ENCODE measurements at places on chromosomes 7 and 10. TPM values are rescaled to one million over a fixed set of nuclear protein-coding genes. Genes with fewer than 3 reads are reported as not detected.

- H3K4me1 ChIP-seq: no peaks in the 10 kb centered on the region
- H3K27me3 ChIP-seq: no peaks in the 10 kb centered on the region
- peak within 1 kb of the TSS; percentile 99 for H3K4me3 ChIP-seq
- peak within 1 kb of the TSS; percentile 84 for H3K27ac ChIP-seq
- DNase-seq: no peak
These were observed at the start of gene MYOF for GRCh38 chr10:93482145-93482834. MYOF (minus strand) TSS chr10:93482334; CDS start chr10:93482194, 140 bp downstream.

DNA sequence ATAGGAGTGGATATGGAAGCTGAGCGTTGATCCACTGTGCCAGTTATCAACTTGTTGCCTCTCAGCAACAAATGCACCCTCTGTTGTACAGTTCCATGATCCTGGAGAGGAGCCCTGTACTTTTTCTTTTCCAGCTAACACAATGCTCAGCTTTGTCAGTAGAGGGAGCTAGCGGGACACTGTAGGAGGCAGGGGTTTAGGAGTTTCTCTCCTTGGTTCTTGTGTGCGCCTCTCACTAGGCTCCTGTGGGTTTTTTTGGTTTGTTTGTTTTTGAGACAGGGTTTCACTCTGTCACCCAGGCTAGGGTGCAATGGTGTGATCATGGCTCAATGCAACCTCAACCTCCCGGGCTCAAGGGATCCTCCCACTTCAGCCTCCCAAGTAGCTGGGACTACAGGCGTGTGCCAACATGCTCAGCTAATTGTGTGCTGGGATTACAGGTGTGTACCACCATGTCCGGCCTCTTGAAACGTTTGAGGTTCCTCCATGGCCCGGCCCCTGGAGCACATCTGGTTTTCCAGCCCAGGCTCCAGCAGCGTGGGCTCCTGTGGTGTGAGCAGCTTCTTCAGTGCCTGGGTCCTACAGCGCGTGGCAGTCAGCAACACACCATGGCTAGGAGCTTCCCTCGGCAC, 12.0 kb upstream of the MARVELD1 start:
- DNase-seq: no peak
- no peaks in the 10 kb centered on the region for H3K4me1 ChIP-seq
- no peaks in the 10 kb centered on the region for H3K36me3 ChIP-seq
- no peaks in the 10 kb centered on the region for H3K27me3 ChIP-seq
- H3K27ac ChIP-seq: no peak overlapping the region

DNA sequence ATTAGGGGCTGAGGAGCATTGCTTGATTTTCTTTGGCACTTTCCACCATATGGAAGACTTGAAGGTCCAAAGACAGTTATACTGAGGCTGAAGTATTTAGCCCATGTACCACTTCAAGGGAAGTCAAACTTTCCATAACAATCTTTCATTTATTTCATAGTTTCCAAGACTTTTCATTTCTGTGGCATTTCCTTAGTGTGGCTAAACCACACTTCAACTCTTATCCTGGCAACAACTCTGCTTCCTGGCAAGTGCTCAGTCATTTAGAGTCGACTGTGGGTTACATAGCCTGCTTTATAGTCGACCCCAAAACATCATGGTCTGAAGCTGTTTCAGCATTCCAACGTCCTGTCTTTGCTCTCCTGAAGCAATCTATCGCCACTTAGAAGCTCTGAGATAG, 343.0 kb upstream of the SEMA3D start:
- H3K4me1 ChIP-seq: no peaks in the 10 kb centered on the region

DNA sequence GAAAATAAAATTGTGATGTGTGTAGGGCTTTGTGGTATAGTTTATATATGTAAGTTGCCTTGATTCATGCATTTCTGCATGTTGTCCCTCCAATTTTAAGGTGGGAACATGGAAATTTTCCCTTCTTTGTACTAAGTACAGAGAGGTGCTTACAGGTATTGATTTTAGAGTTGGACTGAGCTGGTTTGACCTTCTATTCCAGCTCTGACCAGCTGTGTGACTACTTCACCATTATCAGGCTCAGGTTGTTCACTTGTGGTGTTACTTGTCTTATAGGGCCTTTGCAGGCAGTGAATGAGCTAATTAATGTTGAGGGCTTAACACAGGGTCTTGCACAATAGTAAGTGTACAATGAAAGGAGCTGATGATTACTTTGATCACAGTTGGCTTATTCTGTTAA, 16.3 kb downstream of the ZNF804B start:
- no peaks in the 10 kb centered on the region for H3K4me1 ChIP-seq
- no peaks in the 10 kb centered on the region for H3K36me3 ChIP-seq
- no peak overlapping the region for H3K27ac ChIP-seq
- no peak for DNase-seq
- no peak overlapping the region for H3K4me3 ChIP-seq

- H3K27me3 ChIP-seq: no peaks in the 10 kb centered on the region
- no peak overlapping the region for H3K4me3 ChIP-seq
- DNase-seq: no peak
- H3K36me3 ChIP-seq: no peaks in the 10 kb centered on the region
These were observed 220.6 kb downstream of the ARHGAP12 start for GRCh38 chr10:31708046-31708445.

DNA sequence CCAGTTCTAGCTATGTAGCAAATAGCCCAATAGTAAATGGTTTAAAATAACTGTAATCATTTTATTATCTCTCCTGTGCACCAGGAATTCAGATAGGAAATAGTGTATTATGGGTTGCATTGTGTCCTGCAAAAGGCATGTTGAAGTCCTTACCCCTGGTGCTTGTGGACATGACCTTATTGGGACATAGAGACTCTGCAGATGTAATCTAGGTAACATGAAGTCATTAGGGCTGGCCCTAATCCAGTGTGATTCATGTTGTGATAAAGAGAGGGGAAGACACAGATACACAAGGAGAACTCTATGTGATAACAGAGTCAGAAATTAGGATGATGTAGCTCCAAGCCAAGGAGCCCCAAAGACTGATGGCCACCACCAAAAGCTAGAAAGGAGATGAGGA, 462.8 kb downstream of the GALNT17 start:
- H3K27me3 ChIP-seq: no peaks in the 10 kb centered on the region
- H3K27ac ChIP-seq: no peak overlapping the region
- no peaks in the 10 kb centered on the region for H3K4me1 ChIP-seq
- no peak overlapping the region for H3K4me3 ChIP-seq

DNA sequence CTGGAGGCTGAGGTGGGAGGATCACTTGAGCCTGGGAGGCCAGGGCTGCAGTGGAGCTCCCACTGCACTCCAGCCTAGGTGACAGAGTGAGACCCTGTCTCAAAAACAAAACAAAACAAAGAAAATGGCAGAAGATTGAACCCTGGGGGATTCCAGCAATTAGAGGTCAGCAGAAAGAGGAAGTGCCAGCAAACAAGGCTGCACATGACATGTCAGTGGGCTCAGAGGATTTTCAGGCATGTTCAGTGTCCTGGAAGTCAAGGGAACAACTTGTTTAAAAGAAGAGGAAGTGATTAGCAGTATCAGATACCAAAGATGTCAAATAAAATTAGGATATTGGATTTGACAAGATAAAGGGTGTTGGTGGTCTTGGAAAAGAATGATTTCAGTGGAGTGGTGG, 32.3 kb downstream of the RAB18 start:
- no peak for DNase-seq
- H3K27me3 ChIP-seq: no peaks in the 10 kb centered on the region
- H3K36me3 ChIP-seq: no peaks in the 10 kb centered on the region
- H3K4me3 ChIP-seq: no peak overlapping the region
- no peak overlapping the region for H3K27ac ChIP-seq

- no peak for DNase-seq
- H3K36me3 ChIP-seq: no peaks in the 10 kb centered on the region
- no peaks in the 10 kb centered on the region for H3K27me3 ChIP-seq
- no peak overlapping the region for H3K4me3 ChIP-seq
- no peaks in the 10 kb centered on the region for H3K4me1 ChIP-seq
- no peak overlapping the region for H3K27ac ChIP-seq
These were observed 337.6 kb downstream of the CCSER2 start for GRCh38 chr10:84665883-84666463.

GRCh38 chr7:5170251-5170650, 19.8 kb upstream of the WIPI2 start:
- H3K36me3 ChIP-seq: no peaks in the 10 kb centered on the region
- no peaks in the 10 kb centered on the region for H3K27me3 ChIP-seq
- H3K4me1 ChIP-seq: no peaks in the 10 kb centered on the region

GRCh38 chr7:148962823-148963582, 65.3 kb downstream of the PDIA4 start:
- H3K27me3 ChIP-seq: no peaks in the 10 kb centered on the region
- no peaks in the 10 kb centered on the region for H3K36me3 ChIP-seq
- no peaks in the 10 kb centered on the region for H3K4me1 ChIP-seq
- H3K27ac ChIP-seq: no peak overlapping the region
- H3K4me3 ChIP-seq: peak overlapping the region; percentile 90

- H3K27me3 ChIP-seq: no peaks in the 10 kb centered on the region
- H3K27ac ChIP-seq: no peak overlapping the region
- no peaks in the 10 kb centered on the region for H3K36me3 ChIP-seq
- no peak overlapping the region for H3K4me3 ChIP-seq
- H3K4me1 ChIP-seq: no peaks in the 10 kb centered on the region
These were observed 44.3 kb upstream of the KLHL7 start for GRCh38 chr7:23061327-23061726.

GRCh38 chr10:20647756-20648155, 249.4 kb downstream of the NEBL start:
- H3K36me3 ChIP-seq: no peaks in the 10 kb centered on the region
- no peak overlapping the region for H3K27ac ChIP-seq
- DNase-seq: no peak
- H3K27me3 ChIP-seq: no peaks in the 10 kb centered on the region
- no peaks in the 10 kb centered on the region for H3K4me1 ChIP-seq
- H3K4me3 ChIP-seq: no peak overlapping the region

DNA sequence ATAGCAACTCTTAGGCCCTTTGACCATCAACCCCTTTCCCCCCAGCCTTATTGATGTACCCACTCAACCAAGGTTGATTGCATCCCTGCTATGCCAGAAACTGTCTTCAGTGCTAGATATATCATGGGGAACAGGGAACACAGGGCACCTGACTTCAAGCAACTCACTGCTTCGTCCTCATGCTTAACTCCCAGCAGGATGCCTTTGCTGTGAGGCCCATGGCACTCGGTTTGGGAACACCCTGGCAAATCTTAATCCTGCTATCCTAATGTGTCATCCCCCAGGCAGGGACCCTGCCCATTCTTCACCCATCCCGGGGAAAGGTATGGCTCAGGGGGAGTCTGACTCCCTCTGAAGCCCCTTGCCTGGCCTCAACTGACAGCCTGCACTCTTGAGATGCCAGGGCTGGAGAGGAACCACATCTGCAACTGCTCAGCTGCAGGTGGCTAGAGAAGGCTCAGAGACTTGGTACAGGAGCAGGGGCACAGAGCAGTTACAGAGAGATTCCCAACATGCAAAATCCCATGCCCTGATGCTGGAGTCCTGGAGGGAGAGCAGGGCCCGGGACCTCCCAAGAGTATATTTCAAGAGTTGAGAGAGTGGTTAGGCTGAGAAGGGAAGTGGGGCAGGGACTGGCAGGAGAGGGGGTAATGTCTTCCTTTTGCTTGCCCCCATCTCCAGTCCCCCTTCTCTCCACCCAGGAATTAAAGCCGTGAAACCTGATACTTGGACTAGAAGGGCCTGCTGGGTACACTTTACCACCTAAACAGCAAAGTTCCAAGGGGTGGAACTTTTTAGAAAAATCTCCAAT, 2.4 kb upstream of the UNC5B start:
- no peaks in the 10 kb centered on the region for H3K4me1 ChIP-seq
- no peaks in the 10 kb centered on the region for H3K27me3 ChIP-seq
- H3K27ac ChIP-seq: no peak overlapping the region
- no peak overlapping the region for H3K4me3 ChIP-seq

DNA sequence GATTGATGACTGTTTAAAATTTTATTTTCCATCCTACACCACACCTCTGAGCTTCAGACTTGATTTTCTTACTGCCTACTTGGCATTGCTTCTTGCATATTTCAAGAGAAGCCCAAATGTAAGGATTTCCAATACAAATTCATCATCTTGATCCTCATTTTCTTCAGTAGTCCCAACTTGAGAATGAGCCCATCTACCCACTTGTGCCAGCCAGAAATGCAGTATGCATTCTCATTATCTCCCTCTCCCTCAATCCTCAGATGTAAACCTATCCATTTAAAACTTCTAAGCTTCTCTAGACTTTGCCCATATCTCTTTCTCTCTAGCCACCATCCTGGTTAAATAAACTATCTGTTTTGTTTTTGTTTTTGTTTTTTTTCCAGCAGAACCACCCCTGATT, 22.4 kb upstream of the EGFR start:
- no peaks in the 10 kb centered on the region for H3K4me1 ChIP-seq
- no peaks in the 10 kb centered on the region for H3K36me3 ChIP-seq
- no peak for DNase-seq
- no peaks in the 10 kb centered on the region for H3K27me3 ChIP-seq
- H3K27ac ChIP-seq: no peak overlapping the region

- H3K27me3 ChIP-seq: no peaks in the 10 kb centered on the region
- no peaks in the 10 kb centered on the region for H3K4me1 ChIP-seq
- no peak overlapping the region for H3K27ac ChIP-seq
- no peaks in the 10 kb centered on the region for H3K36me3 ChIP-seq
- no peak overlapping the region for H3K4me3 ChIP-seq
These were observed 372.3 kb upstream of the NRP1 start for GRCh38 chr10:33706746-33707145.

GRCh38 chr10:5692461-5693358, 8.1 kb downstream of the TASOR2 start:
- H3K4me3 ChIP-seq: peak overlapping the region; percentile 15
- H3K27me3 ChIP-seq: no peaks in the 10 kb centered on the region
- no peaks in the 10 kb centered on the region for H3K36me3 ChIP-seq
- peak; percentile 66 for DNase-seq
- no peaks in the 10 kb centered on the region for H3K4me1 ChIP-seq

Gene OLAH
- 1.1 TPM for total RNA-seq

Gene PDSS1
- 2.5 TPM for total RNA-seq

Gene LFNG
- total RNA-seq: 30.6 TPM

Gene MALRD1
- total RNA-seq: 2.4 TPM

Gene NCF1
- 7.0 TPM for total RNA-seq

Gene MYOZ1
- 3.2 TPM for total RNA-seq

Gene HTR5A
- not detected for total RNA-seq

Gene PSD
- 0.16 TPM for total RNA-seq

Gene WNT16
- not detected for total RNA-seq

Measured in aorta (tissue), 5 donors.